ENCODE measurements at places on chromosomes 2 and 18.
A peak's percentile ranks its signal among the peaks of the same experiment; 100 is the strongest.

DNA sequence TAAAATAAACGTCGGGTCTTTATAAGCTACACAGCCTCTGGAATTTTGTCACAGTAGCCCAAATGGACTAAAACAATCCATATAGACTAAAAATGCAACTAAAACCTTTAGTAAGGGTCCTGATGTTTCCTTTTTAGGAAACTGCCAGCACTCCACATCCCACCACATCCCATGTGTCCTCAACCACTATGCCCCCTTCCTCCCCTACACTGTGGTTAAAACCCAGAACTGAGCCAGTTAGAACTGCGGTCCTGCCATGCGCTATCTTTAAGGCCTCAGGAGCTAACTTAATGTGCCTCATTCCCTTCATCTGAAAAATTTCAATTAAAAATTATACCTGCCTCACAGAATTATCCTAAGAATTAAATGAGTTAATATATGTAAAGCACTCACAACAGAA is 41.1 kb downstream of the ACVR1 start:
- DNase-seq, result no peak

DNA sequence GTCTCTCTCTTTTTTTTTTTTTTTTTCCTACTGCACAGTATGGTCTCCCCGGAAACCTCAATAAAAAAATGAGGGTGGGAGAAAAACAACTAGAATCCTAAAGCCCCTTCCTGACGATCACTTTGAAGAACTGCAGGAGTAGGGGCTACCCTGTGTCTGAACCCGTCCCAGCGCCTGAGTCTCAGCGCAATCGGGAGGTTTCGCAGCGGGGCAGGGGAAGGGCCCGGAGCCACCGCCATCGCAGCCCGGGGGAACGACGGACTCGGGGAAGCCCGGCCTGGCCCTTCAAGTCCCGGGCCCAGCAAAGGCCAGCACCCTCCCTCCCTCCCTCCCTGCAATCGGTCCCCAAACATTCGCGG is 411 bp downstream of the NARS1 start:
- DNase-seq, result no peak

GRCh38 chr2:216004697-216005283 is 8.6 kb downstream of the MREG start:
- DNase-seq, result no peak

DNA sequence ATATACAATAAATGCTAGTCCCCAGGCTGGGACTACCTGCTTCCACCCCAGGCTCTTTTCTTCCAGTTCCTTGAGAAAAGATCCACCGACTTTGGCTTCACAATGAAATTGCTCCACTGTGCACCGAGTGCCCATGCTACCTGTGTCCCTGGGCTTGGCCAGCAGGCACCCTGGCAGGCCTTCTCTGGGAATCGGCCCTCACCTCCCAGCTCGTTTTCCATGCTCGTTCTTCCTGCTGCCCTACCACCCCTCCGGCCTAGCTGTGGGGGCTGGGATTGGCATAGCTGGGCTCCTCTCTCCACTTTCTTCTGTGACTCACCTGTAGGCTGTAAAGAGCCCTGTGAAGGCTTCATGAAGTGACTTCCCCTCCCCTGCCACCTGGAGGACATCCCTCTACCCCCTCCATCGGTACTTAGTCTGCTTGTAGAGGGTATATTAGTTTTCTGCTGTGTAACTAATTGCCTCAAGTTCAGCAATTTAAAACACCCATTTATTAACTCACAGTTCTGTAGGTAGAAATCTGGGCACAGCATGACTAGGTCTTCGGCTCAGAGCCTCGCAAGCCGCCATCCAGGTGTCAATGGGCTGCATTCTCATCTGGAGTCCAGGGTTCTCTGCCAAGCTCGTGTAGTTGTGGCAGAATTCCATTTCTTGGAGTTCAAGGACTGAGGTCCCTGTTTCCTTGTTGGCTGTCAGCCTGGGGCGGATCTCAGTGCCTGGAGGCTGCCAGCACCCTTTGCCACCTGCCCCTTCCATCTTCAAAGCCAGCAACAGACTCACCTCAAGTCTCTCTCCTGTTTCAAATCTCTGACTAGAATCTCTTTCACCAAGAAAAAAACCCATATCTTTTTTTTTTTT is 57.6 kb downstream of the DPYSL5 start:
- no peak for DNase-seq

- DNase-seq, result no peak
These were observed 2.8 kb upstream of the SCRN3 start for GRCh38 chr2:174392706-174393105.

DNA sequence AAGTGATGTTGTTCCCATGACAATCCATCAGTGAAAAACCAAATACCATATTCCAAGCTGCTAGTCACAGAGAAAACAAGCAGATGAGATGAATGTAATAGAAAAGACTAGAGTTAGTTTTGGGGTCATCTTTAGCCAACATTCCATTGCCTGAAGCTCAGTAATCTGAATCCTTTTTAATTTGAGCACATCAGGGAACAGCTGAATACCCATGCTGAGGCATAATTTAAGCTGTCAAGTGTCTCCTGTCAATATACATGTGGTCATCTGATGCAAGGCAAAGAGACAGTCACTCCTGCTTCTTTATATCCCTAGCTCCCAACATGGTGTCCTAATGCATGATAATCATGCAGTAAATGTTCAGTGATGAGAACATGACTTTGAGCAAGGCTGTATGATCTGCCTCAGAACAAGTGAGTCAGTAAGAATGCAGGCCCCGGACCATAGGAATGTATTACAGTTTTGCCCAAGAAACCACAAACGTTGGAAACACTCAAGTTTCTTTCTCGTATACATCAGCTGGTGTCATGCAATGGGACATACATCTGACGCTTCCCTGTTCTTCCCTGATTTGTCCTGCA is 48.0 kb downstream of the CDK15 start:
- DNase-seq, result peak; percentile 54

- no peak for DNase-seq
These were observed 63.2 kb downstream of the PRKCE start for GRCh38 chr2:45714679-45715078.

DNA sequence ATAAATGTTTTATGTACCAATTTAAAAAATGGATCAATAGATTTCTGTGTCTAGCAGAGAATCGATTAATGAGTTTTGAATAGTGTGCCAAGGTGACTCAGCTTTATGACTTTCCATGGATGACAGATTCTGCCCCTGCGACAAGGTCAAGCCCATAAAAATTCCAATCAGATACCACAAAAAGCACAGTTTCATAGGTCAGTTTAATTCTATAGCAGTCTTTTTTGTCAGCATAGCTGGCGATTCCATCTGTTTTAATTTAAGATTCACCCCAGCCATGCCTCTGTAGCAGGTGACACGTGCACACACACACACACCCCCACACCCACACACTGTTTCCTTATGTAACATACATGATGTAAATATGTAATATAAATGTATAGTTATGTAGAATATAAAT is 28.9 kb downstream of the RAB31 start:
- no peak for DNase-seq

DNA sequence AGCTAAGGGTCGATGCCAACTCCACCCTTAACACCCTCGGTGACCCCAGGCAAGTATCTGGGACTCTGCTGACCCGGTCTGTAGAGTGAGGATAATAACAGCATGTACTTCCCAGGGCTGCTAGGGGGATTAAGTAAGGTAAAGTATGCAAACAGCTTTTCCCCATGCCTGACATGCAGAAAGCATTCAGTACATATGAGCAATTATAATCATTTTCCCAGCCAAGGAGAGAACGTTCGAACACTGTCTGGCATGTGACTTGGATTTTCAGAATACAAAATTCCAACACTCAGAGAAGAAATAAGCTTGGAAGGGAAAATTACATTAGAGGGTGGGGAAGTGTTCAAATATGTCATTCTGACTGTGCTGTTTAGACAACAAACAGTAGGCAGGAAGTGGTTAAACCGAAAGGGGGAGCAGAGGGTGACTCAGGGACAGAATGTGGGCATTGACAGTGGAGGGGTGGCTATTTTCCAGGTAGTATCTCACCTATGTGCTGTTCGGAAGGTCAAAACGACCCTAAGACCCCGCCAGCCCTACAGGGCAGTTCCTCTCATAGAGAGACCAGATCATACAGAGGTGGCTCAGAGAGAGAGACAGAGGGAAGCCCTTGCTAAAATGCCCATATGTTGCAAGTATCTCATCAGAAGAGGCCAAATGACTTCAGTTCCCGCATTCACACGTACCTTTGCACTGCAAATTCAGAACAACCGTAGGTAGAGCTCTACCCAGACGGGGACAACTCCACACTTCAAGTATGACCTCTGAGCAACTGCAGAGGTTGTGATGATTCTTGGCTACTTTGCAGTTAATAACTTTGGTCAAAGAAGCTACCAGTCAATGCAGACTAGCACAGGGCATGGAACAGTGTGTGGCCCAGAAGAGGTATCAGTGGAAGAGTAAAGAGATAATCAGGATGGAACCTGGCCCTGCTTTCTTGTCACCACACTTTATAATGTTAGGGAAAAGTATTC is 14.8 kb downstream of the ASPRV1 start:
- peak; percentile 51 for DNase-seq

- DNase-seq, result no peak
These were observed 65.1 kb downstream of the CUL3 start for GRCh38 chr2:224520064-224520463.

DNA sequence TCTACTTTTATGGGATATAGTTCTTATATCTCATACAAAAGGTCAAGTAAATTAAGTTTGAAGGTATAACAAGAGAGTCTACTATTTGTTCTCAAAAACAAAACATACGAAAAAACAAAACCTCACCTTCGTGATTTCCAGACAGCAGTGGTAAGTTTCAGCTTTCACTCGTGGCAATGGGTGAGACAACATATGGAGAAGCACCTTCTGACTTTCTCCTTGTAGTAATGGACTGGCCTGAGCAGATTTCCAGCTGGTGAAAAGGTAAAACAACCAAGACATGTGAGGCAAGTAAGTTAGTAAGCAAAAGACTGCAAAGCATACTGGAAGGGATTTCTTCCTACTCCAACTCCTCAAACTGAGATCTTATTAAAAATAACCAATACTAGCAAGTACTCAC is 39.6 kb downstream of the RTTN start:
- no peak for DNase-seq

GRCh38 chr18:48836806-48837615 is 113.8 kb downstream of the SMAD7 start:
- DNase-seq, result no peak

- DNase-seq, result no peak
These were observed 558.4 kb downstream of the PARD3B start for GRCh38 chr2:205103699-205104098.

DNA sequence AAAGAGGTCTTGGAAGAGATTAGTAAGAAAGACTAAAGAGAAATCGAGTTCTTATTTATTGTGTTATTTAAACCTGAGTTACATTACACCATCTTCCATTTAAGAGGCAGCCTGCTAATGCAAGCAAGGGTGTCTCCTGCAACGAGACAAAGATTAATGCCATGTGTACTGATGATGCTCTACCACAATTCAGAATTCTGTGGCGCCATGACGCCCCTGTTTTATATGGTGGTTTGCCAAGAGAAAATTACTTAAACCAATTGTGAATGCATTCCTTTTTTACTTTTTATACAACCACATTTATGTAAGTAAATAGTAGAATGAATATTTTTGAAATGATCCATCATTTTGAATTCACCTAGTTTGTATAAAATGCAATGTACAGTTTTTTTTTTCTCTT is 356.1 kb upstream of the ZEB2 start:
- no peak for DNase-seq

- DNase-seq, result no peak
These were observed 187.1 kb downstream of the NR4A2 start for GRCh38 chr2:156145469-156145868.

GRCh38 chr2:109247812-109248211 is 118.8 kb downstream of the SH3RF3 start:
- DNase-seq, result no peak

GRCh38 chr2:223934870-223935269 is 10.3 kb downstream of the WDFY1 start:
- no peak for DNase-seq

DNA sequence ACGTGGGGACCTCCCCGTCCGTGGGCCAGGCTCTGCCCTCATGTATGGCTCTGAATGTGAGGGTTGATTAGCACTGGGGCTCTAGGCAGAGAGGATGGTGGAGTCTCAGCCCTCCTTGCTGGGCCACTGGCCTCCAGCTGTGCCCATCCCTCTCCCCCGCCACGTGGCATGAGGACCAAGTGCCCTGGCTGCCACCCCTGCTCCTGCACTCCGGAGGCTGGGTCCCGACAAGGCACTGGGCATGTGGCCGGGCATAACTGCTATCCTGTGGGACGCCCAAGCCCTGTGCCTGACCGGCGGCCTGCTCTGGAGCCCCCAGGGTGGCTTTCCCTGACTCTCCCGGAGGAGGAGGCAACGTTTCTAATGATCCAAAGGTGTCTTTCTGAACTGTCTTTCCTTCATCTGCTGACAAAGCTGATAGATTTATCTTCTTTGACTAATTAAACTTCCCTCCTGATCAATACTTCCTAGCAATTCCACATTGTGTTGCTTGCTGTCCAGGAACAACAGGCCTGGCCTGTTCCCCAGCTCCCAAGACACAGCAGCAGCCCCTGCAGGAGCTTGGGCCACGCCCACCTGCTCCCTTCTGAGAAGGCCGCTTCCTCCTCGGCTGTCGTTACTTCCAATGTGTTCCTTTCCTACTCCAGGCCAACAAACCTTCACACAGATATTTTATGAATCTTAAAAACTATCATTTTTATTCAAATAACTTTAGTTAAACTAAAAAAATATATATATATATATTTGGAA is 132.0 kb downstream of the SNTG2 start:
- DNase-seq, result no peak

- no peak for DNase-seq
These were observed 19.8 kb downstream of the USP40 start for GRCh38 chr2:233546774-233547173.

DNA sequence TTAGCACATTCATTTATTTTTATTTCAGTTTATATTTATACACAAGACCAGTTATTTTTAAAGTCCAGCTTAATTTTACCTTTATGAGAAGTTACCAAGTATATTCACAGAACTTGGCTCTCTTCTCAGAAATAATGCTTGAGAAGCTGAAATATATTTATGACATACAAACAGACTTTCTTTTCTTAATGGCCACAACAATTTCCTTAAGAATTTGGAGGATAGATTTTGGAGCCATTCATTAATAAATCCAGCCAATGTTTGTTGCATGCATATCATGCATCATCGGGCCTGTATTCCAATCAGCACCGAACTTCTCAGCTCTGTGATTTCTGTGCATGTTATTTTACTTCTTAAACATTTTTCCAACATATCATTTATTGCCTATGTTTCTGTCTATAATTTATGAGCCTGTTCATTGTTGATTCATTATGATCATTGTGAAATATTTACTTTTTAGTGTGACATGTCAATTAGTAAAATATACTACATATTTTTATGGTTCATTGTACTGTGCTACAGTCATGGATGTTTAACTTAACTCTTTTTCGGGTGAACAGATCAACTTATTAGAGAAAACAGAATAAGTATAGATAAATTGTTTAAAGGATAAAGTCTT is 3.5 kb downstream of the GULP1 start:
- no peak for DNase-seq

DNA sequence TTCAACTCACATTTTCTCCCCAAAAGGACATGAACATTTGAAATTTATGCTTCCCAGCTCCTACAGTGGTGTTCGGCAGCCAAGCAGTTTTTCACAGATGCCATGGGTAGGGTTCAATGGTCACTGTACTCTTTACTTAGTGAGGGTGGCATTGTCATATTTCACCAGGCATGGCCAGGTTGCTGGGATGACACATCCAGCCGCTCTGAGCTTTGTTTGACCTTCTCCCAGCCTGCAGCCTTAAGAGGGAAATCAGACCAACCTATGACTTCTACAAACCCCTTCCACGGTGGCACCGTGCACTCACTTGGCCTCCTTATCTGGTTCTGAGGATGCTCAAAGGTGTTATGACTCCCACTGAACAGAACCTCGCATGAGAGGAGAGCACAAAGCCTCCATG is 108.4 kb upstream of the SH3BP4 start:
- DNase-seq, result no peak

Data from RKO (cell line).